ENCODE measurements at places on chromosomes 5 and 9.
A peak's percentile ranks its signal among the peaks of the same experiment; 100 is the strongest.

DNA sequence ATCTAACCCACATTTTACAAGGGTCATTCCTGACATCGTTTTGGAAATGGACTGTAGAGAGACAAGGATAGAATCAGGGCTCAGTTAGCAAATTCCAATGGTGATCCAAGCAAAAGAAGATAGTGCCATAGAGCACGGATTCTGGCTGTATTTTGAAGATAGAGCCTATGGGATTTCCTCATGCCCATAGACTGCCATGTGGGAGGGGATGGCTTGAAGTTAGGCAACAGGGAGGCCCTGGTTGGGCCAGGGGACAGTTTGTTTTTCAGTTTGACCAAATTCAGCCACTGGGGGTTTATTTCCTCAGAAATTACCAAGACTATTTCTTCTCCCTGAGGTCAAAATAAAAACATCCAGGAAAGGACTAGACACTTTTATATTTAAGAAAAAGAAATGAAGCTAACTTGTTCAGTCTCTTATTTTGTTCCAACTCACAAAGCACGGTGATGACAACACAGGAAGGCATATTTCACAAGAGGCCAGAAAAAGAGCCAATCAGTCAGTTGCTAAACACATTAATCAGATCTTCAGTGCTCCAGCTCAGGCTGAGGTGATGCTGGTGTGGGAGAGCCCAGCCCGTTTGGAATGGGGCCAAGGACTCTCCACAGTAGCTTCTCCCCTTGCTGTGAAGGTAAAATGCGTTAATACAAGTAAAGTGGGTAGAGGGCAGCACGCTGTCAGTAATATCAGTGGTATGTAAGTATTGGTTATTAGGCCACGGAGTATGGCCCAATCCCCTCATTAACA, 4.4 kb upstream of the DCTN4 start:
- DNase-seq: peak; percentile 67

GRCh38 chr9:93223260-93224180, 39.6 kb downstream of the WNK2 start:
- peak; percentile 63 for DNase-seq

- no peak for DNase-seq
These were observed 11.5 kb downstream of the PRRX2 start for GRCh38 chr9:129676975-129677374.

- DNase-seq: no peak
These were observed 34.1 kb downstream of the ECPAS start for GRCh38 chr9:111450124-111450523.

DNA sequence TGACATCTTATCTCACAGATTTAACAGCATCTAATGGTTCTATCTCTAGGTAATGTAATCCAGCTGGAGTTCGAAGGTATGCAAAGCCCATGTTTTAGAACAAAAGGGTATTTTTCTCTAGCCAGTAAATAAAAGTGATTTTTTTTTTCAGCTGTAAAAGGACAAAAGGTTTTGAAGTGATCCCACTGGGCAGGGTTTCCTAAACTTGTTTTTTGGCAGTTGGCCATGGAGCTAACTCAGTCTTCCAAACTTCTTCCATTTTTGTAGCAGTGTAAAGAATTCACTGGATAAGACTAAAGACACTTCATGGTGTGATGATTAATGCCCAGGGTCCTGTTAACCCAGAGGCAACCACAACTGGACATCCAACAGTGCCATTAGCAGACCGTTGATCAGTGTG, 63.8 kb downstream of the TMEM252 start:
- DNase-seq: no peak

GRCh38 chr5:150329038-150329437, 26.3 kb upstream of the ARSI start:
- no peak for DNase-seq

- DNase-seq: peak; percentile 4
These were observed 224.4 kb downstream of the EBF1 start for GRCh38 chr5:158875272-158875679.
